ENCODE measurements at places on chromosomes 2 and 18.

GRCh38 chr18:70197026-70197425 is 8.5 kb downstream of the RTTN start:
- DNase-seq = no peak

DNA sequence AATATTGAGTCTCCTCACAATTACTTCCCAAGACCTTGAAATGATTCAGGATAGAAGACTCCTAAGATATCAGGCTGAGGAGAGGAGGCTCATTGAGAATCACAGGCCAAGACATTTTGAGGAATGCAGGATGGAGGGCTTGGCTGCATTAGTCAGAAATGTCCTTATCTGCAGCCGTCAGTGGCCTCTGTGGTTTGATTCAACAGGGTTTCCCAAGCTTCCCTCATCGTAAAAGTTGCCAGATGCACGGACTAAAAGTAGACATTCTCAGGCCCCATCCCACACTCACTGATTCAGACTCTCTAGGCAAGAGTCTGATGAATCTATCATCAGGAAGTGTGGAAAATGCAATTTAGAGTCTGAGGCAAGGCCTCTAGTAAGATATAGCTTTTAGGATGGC is 34.0 kb upstream of the TMEM178A start:
- DNase-seq = no peak

DNA sequence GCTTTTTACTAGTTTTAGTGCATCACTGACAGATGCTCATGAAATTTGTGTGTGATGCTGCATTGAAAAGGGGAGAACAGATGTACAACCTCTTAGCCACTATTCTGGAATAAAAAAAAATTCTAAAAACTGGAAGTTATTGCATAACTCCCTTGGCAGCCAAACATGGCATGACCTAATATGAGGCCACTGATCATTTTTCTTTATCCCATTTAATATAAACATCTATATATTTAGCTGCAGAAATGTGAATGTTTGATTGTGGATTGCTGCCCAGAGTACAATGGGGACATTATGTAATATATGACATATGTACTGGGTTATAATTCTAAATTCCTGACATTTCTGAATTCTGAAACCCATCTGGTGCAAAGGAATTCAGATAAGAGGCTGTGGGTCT is 86.5 kb downstream of the CDCA7 start:
- DNase-seq = no peak

GRCh38 chr18:40120356-40120755 is 1834.7 kb upstream of the PIK3C3 start:
- no peak for DNase-seq

GRCh38 chr18:11512096-11513025 is 97.0 kb upstream of the SLC35G4 start:
- no peak for DNase-seq

DNA sequence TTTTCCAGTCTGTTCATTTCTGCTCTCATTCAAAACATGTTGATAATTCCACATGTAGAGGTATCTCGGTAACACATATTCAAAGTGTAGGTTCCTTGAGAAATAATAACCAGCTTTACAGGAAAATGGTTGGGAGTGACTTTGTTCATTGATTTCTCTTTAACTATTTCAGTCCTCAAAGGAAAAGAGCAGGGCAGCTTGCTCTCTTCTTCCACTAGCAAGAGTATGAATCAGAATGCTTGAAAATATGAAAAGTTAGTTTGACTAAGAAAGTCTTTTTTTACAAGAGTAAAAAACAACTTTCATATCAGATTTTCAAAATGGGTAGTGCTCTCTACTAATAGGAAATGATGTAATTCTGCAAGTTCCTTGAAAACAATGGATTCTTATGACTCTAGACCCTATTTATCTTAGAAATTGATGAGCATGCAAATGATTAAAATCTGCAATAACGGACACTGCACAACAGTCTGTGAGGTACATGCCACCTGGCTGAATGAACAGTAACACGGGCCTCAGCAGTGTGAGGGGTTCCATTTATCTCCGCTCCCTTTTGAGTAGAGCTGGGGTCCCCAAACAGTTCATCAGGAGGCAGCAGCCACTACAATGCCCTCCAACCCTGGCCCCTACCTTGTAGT is 65.6 kb downstream of the IRS1 start:
- no peak for DNase-seq

DNA sequence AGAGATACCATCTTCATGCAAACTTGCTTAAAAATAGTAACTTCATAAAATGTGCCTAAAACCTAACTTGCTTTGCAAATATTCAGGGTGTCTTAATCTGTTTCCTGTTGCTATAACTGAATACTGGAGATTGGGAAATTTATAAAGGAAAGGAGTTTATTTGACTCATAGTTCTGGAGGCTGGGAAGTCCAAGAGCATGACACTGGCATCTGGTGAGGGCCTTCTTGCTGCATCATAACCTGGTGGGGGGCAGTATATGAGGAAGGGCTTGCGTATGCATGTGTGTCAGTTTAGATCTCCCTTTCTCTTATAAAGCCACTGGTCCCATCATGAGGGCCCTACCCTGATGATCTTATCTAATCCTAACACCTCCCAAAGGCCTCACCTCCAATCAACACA is 166.5 kb downstream of the LPIN1 start:
- DNase-seq = no peak

DNA sequence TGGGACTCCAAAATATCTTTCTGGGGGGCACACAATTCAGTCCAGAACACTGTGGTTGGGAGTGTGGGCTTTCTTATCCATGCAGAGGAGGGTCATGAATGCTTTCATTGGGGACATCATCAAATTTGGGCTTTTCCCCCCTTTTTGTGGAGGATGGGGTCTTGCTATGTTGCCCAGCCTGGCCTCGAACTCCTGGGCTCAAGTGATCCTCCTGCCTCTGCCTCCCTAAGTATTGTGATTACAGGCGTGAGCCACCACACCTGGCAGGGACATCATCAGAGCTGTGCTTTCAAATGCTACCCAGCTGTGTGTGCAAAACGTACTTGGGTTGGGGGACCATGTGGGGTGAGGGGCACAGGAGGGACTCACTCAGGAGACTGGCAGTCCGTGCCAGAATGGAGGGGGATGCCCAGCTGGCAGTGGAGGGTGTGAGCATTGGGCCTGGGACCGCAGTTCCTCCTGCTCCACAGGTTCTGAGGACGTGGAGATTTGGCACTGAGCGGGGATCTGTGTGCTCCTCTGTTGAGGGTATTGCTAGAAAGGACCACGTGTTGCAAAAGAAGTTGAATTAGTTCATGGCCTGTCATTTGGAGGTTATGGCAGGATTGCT is 24.4 kb downstream of the EMILIN2 start:
- no peak for DNase-seq

DNA sequence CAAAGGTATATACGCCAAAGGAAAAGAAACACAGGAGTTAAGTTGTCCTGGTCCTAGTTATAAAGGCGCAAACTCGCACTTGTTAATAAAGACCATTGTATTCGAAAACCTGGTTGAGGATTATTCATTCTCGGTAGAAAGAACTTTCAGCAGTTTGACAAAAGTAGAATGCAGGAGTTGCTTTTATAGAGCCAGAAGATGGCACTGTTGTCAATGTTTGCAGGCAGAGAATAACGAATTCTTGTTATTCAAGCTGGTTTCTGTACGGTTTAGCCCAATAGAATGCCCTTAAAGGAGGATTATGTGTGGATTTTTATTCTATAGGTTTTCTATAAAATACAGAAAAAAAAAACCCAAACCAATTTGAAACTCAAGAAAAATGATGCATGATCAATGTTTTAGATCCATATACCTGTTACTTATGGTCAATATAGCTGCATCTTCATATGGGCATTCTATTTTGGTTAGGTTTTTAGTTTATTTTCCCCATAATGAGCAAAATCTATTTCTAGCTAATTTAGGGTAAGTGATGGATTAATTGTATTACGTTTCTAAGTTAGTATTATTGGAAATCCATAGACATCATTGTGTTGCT is 510.3 kb downstream of the PLCL1 start:
- DNase-seq = peak; percentile 88

DNA sequence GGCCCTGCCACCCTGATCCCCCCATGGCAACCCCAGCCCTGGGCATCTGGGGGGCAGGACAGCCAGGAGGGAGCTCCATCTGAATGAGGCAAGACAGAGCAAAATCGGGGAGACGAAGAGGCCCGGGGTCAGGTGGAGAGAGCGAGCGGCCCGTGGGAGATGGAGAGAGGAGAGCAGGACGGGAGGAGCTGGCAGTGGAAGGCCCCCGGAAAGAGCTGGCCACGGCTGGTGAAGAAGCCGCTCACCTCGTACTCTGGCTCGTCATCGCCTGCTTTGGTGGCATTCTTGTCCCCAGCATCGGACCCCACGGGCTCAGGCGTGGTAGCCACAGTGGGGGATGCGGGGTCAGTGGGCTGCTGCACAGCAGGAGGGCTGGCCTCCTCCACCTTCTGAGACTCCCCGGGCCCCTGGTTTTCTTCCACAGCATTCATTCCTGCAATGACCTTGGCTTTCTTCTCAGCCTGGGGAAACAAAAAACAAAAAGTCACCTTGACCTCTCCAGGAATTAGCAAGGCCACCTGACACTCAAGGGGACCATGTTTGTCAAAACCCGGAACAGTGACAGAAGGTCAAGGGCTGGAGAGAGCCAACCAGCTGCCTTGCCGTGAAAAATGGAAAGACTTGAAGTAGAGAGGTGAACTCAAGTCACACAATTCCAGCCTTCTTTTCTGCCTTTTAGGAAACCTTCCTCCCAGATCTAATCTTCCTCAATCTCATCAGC is 79.6 kb upstream of the POMC start:
- DNase-seq = no peak

DNA sequence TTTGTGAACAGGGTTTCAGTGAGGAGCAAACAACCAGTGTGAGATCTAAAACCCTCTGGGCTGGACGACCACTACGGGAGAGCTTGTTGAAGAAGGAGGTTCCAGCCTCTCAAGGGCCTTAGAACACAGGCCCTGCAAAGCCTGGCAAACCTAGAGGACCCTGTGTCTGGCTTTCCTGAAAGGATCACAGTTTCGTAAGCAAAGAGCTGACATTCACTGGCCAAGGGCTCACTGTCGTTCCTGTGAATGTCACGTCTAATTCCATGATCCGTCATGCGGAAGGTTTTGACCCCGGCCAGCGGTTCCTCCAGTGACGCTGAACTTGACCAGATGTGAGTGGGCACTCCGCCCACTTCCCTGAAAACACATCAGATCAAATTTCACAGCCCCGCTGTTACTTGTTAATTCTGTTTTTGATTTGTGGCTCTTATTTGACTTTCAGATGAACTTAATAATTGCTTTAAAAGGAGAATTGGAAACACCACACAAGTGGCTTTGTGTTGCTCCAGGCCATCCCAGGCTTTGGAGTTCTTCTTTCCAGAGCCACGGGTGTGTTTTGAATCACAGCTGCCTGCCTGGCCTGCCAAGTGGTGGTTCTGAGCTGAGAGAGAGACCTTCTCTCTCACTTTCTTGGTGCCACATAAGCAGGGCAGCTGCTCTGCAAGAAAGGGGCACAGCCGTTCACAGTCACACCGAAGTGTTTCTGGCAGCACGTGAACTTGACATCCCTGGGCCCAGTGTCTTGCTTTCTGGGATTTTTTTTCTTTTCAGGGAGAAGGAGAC is 308.4 kb downstream of the NDUFA10 start:
- no peak for DNase-seq

DNA sequence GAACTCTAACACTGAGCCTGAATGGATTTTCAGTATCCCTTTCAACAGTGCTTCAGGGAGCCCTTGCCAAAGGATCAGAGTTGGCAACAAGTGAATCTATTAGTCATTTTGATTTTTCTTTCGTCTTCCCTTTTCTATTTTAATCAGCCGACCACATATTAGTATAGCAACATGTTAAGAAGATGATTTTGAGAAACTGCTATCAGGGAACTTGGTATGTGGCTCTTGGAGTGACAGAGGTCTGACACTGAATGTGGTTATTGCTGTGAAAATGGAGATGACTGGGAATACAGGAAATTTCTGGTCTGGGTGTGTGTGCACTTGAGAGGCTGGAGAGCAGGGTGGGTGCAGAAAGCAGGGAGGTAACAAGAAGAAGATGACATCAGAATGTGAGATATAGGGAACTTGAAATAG is 28.7 kb upstream of the IL1RL1 start:
- no peak for DNase-seq

GRCh38 chr2:167756446-167756845 is 490.9 kb downstream of the STK39 start:
- no peak for DNase-seq

DNA sequence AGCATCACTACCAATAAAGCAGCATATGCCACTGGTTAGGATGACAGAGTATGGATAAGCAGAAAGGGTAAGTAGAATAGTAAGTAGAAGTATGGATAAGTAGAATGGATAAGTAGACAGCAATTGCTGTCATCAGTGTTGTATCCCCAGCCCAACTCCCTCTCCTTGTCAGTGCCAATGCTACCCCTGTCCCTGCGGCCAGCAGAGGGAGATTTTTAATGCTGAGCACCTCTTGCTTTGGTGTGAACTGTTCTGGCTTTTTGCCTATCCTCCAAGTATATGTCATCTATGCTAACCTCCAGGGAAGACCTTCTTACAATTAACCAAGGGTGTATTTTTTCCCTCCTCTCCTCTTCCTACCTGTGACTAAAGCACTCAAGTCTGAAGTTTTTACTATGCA is 136.7 kb upstream of the SPHKAP start:
- DNase-seq = no peak

GRCh38 chr18:32271672-32272208 is 81.9 kb downstream of the MEP1B start:
- DNase-seq = peak; percentile 2

- no peak for DNase-seq
Observed at GRCh38 chr2:53913721-53914120, 54.0 kb upstream of the GPR75 start.

DNA sequence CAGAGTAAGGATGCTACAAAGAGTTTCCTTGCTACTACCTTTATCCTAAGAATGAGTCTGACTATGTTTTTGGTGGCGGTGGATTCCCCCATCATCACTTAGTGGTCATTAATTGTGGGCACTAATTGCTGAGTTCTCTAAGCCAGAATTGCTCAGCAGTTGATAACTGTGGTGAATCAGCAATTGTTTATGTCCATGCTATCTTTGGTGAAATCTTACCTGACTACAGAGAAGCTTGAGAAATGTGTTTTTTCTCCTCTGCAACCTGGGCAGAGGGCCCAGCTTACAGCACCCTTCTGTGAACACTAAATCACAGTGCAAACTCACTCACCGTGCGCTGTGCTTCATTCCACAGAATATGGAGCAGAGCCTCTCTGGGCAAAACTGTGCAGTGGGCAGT is 683.6 kb downstream of the CNTNAP5 start:
- no peak for DNase-seq

DNA sequence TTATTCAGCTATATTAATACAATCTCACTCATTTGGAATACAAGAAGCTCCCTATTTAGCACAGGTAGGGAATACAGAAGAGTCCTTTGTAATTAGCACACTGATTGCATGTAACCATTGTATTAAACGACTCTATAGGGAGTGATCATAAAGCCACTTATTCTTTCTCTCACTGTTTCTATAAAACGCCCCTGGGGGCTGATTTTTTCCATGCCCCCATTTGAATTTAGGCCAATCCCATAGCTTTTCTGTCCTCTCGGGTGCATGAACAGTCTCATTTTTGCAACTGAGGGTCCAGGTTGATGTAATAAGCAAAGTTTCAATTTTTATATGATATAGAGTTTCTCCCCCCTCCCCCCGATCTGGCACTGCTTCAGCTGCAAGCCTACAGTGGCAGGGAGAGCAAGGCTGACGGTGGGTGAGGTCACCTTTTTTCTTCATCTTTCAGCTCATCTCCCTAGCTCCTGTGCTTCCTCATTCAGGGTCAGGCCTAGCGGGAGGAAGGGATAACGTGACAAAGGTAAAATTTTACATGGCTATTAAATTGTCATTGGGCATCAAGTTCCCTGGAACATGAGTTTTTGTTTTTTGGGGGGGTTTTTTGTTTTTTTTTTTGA is 45.7 kb downstream of the GAD1 start:
- no peak for DNase-seq

GRCh38 chr2:152402780-152403759 is 68.1 kb downstream of the FMNL2 start:
- no peak for DNase-seq
